ENCODE measurements at places on chromosomes 3 and 15.
A peak's percentile ranks its signal among the peaks of the same experiment; 100 is the strongest.

DNA sequence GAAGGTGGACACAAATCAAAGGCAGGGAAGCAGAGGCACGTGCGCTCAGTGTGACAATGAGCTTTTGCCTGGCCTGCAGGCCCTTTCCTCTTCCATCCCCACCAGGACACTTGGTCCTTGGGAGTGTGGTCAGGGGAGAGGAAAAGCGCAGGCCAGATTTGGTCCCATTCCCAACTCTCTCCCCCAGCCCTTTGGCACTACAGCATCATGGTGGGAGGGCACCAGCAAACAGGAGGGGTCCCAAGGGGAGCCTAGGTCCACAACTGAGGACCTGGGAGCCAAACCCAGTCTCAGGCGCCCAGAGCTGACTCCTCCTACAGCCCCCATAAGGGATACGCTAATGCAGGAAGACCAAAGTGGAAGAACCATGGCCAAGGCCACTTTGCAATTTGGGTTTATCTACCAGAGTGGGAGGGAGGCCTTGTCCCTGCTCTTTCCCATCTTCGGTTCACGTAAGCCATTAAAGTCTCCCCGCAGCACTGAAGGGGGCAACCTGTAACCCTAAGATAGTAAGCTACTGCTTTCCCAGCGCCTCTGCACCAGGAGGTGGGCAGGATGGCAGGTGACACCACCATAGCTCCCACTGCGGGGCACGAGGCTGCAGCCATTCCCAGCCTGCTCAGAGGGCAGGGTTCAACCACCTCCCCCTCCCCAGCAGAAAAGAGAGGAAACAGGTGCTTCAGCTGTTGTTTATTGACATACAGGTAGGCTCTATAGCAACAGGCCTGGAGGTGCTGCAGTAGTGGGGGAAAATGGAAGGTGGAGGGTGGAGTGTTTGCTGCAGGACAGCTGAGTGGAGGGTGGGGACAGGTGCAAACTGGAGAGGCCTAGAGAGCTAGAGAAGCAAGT, 993 bp upstream of the GRAMD2A start:
- no peak for DNase-seq

- DNase-seq = no peak
Measured at GRCh38 chr3:42184651-42185443, 81.1 kb downstream of the CCK start.

DNA sequence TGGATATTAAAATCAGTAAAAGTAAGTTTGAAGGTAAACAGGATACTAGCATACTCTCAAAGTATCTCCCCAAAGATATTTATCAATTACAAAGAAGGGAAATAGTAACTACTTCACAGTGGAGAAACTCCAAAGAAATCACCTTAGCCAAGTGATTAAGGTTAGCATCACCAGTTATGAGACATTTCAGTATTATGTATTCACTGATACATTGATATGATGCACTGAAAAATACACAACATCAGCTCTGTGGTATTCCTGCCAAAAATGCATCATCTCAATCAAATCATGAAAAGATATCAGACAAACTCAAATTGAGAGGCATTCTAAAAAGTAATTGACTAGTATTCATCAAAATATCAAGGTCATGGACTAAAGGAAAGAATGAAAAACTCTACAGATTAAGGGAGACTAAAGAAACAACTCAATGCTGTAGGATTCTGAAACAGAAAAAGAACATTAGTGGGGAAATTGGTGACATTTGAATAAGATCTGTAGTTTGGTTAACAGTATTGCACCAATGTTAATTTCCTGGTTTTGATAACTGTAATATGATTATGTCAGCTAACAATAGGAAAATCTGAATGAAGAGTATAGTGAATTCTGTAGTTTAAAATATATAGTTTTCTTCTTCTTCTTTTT, 215.4 kb downstream of the UACA start:
- DNase-seq = no peak

GRCh38 chr15:81887912-81888311, 157.9 kb downstream of the MEX3B start:
- no peak for DNase-seq

DNA sequence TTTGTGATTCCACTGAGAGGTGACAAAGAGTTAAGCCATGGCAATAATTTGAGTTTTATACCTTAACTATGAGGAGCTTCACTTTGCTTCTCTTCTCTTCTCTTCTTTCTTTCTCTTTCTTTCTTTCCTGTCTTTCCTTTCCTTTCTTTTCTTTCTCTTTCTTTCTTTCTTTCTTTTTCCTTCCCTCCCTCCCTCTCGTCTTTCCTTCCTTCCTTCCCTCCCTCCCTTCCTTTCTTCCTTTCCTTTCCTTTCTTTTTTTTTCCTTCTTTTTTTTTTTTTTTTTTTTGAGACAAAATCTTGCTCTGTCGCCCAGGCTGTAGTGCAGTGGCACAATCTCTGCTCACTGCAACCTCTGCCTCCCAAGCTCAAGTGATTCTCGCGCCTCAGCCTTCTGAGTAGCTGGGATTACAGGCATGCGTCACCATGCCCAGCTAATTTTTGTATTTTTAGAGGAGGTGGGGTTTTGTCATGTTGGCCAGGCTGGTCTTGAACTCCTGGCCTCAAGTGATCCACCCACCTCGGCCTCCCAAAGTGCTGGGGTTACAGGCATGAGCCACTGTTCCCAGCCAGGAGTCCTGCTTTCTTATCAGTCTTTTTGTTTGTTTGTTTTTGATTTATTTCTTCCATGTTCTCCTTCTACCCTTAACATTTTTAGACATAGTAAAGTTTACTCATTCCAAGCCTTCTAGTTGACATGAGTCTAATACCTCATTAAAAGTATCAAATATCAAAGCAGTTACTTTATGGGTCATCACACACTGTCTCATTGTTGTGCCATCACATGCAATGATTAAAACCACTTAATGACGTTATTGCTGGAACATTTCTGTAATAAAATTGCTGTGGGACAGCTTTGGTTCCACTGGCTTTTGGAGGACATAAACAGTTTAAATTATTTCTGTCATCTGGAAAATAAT, 29.9 kb downstream of the SLC49A4 start:
- DNase-seq = no peak

GRCh38 chr3:130843441-130843840, 50.4 kb upstream of the ATP2C1 start:
- DNase-seq = no peak

- DNase-seq = no peak
Measured at GRCh38 chr3:68136411-68136810, 482.0 kb upstream of the SUCLG2 start.

GRCh38 chr3:58946875-58947274, 103.0 kb downstream of the CFAP20DC start:
- no peak for DNase-seq

DNA sequence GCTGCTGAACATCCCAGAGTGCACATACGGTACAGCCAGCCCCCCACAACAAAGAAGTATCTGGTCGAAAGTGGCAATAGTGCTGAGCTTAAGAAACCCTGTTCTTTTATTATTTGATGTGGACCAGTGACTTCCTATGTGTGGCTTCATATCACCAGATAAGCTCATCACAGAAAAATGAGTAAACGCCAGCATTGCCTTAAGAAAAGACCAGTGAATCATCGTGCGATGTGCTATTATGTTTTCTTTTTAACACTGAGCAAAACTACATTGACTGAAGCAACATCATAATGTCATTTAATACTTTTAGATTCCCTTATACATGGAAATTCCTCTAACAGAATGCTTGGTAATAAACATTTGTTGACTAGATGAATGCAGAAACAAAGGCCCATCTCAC, 45.2 kb upstream of the ARRDC4 start:
- DNase-seq = no peak

- DNase-seq = no peak
Measured at GRCh38 chr15:92636908-92637481, 18.6 kb downstream of the FAM174B start.

GRCh38 chr3:48739617-48739954, 22.6 kb upstream of the IP6K2 start:
- DNase-seq = no peak

DNA sequence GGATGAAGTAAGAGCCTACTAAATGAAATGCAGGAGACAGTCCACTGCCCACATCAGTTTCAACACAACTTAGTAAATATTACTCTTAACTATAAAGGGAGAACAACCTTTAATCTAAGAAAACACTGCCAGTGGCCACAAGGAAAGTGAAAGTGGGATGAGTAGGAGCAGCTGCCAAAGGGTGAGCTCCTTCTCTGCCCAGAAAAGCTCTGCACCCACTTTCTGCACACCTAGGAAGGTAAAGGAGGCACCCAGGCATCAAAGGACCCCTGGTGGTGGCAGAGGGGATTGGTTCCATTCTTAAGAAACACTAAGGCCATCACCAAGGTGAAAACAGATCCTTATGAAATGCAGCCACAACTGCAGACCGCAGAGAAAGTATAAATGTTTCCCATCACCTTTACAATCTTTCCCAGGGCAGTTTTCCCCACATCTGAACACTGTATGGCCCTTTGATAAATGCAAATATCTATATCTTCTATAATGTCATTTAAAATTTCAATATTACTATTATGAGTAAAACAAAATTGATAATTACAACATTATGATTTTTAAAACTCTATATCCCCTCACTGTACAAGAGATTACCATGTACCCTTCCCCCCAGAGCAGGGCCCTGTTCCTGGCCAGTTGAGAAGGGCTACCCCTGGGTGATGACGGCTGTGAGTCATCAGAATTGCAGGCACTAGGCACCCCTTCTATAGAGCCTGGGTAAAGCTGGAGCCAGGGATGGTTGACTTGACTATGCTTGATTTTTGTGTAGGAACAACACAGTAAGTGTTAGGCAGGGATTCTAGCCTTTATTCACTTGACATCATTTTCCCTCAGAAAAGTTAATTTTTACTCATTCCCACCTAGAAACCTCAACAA, 92.0 kb downstream of the SNRK start:
- DNase-seq = peak; percentile 65

DNA sequence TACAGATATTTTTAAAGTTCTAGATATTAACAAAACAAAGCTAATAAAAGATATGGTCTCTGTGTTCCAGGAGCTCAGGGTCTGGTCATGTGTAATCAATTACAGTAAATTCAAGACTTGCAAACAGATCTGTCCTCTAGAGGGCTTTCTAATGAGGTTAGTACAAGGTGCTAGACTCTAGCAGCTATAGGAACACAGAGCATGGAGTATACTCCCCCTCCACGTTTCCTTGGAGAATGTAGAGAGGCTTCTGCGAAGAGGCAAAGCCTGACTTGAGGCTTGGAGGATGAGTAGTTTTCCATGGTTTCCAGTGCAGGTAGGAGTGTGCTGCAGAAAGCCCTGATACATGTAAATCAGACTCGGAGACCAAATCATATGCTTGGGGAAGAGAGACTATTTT, 32.7 kb upstream of the DLG1 start:
- DNase-seq = no peak

- DNase-seq = no peak
Measured at GRCh38 chr3:36597422-36597821, 166.9 kb downstream of the DCLK3 start.

GRCh38 chr15:48031466-48031865, 89.3 kb upstream of the SLC24A5 start:
- DNase-seq = no peak

- DNase-seq = no peak
Measured at GRCh38 chr15:68704496-68705021, 116.1 kb downstream of the ANP32A start.

- DNase-seq = no peak
Measured at GRCh38 chr3:183906234-183906921, 21.7 kb upstream of the PARL start.

DNA sequence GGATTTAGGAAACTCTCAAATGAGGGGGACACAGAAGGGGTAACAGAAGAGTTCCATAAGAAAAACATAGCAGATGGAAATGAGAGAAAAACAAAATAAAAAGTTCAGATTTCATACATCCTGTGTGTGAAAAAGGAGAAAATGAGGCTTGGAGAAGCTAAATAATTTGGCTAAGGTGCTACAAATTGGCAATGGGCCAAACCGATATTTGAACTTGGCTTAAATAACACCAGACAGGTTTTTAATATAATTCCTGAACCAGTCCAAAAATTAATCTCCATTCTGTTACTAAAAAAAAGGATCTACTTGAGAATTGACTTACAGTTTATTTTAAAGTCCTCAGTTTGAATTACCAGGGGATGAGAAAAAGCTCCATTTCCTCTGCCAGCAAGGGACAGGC, 342.9 kb upstream of the DPH6 start:
- no peak for DNase-seq

DNA sequence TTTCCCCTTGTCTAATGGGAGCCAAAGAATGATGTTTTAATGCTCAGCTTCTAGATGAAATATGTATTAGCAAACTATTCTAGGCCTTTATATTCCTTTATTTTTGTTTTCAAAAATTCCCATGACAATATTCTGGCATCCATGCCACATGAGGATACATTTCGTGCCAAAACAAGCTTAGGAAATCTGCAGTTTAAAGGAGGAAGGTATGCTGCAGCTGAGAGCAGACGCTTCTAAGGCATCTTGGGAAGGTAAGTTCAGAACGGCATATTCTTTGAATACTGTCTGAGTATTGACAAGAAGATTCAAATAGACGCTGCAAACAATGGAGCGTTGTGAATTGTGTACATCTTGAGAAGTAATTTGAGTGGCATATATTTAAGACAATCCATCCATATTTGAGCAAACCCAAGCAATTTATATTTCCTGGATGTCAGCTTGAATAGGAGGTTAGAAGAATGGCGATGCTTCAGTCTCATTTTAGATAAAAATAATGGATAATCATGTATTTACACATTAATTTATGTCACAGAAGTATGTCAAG, 158.6 kb downstream of the RAP2B start:
- DNase-seq = no peak

GRCh38 chr3:42780398-42780797, 7.3 kb upstream of the CCDC13 start:
- DNase-seq = no peak

GRCh38 chr3:180223268-180223667, 186.5 kb upstream of the PEX5L start:
- no peak for DNase-seq

GRCh38 chr15:31252171-31252785, 74.4 kb upstream of the KLF13 start:
- no peak for DNase-seq

DNA sequence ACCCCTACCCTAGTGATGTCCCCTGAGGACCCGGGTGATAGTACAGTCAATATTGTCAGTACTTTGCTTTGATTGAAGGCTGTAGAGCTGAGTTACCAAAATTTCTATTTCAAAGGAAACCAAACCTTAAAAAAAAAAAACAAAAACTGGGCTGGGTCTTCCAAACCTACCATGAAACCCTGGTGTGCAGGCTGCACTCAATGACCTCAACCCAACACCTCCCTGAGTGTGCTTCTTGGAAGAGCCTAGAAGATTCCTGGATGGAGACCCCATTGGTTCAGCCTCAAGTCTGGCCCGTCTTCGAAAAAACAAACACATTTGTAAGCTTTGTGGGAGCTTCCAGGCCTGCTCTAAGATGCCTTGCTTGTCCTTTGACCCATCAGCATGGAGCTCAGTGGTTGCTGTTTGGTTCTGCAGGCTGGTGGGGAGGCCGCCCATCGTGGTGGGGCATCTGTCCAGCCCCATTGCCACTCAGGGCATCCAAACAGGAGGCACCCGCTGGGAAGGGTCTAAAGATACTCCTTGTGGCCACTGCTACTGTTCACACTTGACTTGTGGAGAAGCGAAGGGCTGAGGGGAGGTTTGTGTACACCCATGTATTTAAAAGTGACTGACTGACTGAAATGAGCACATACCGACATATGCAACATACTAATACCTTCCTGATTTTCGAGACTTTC, 32.2 kb downstream of the CRTAP start:
- no peak for DNase-seq
